ENCODE measurements at places on chromosomes 1 and 21. TPM values are rescaled to one million over a fixed set of nuclear protein-coding genes. Genes with fewer than 3 reads are reported as not detected.

Gene FNDC5
- total RNA-seq: 0.24 TPM

Gene SMIM1
- 0.39 TPM for total RNA-seq

Gene ITLN1
- not detected for total RNA-seq

Gene HP1BP3
- 153 TPM for total RNA-seq

Gene S100A14
- 1.4 TPM for total RNA-seq

Gene MAP10
- total RNA-seq: 1.2 TPM

Gene CD5L
- not detected for total RNA-seq

Gene HPDL
- total RNA-seq: 1.3 TPM

Gene HHAT
- 3.1 TPM for total RNA-seq

Gene CAPN2
- total RNA-seq: 187 TPM

Gene MPL
- total RNA-seq: not detected

Gene CGN
- 0.52 TPM for total RNA-seq

Gene SHISA4
- total RNA-seq: 38.6 TPM

Gene PGLYRP3
- total RNA-seq: not detected

Gene RNU1-1
- under 0.01 TPM for total RNA-seq

Gene MYBPH
- total RNA-seq: 8.5 TPM

Gene KDM5B
- total RNA-seq: 93.4 TPM
